IMR-90 (cell line): ENCODE measurements at places on chromosomes 3 and 15.

GRCh38 chr3:172218350-172219323 lies 179.3 kb downstream of the FNDC3B start:
- peak; percentile 29 for DNase-seq

DNA sequence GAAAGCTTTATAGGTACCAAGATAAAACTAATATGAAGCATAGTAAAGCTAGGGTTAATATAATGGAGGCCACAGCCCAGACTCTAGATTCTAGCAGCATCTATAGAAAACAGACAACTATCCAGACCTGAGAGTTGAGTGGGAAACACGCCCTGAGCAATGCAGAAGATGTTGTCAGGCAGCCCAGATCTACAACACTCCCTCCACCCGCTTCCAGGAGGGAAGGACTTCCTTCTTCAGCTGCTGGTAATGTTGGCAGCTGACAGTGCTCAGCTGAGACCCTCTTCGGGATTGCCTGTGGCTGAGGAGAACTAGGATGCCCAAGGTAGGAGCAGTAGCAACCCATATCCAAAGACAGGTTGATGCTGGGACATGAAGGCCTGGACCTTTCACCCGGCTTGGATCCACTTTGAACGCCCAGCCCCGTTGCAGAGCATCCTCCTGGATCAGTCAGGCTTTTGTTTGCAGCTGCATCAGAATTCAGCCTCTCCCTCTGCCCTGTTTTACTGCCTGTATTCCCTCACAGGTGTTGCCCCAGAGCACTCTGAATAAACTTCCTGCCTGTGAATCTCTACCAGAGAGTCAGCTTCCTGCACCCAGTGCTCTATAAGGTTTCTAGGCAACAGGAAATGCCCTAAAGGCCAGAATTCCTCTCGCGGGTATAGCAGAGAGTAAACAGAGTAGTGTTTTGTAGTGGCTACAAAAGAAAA lies 174.7 kb upstream of the IL12A start:
- DNase-seq: peak; percentile 42

DNA sequence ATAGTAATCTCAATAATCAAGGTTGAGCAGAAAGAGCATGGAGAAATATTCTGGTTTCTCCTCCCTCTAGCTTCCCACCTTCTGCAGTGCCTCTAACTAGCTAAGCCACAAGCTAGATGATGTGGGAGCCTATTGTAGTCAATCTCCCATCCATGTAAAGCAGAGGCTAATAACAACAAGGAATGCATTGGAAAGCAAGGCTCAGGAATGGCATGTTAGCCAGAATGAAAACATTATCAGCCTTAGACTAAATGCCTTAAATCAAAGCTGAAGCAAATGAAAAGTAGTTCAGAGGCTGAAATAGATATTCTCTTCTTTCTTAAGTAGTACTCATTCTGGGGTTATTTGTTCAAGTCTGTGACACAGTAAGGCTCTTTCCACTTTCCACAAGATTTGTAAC lies 350.3 kb upstream of the DPPA4 start:
- DNase-seq: no peak

DNA sequence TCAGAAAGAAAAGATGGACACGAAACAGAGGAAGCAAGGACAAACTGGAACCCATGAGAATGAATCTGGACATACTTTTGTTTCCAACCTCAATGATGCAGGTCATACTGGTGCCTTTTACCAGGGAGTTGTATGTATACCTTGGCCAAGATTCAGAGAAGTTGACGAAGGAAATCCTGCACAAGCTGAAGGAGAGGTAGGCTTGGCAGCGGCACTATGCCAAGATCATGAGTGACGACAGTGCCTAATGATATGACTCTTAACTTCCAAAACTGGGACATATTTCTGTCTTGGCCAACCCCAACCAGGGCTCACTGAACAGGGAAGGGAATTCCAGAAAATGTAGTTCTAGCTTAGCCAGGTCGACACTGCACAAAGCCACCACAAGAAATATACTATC lies 149.2 kb upstream of the SLCO3A1 start:
- DNase-seq: no peak

DNA sequence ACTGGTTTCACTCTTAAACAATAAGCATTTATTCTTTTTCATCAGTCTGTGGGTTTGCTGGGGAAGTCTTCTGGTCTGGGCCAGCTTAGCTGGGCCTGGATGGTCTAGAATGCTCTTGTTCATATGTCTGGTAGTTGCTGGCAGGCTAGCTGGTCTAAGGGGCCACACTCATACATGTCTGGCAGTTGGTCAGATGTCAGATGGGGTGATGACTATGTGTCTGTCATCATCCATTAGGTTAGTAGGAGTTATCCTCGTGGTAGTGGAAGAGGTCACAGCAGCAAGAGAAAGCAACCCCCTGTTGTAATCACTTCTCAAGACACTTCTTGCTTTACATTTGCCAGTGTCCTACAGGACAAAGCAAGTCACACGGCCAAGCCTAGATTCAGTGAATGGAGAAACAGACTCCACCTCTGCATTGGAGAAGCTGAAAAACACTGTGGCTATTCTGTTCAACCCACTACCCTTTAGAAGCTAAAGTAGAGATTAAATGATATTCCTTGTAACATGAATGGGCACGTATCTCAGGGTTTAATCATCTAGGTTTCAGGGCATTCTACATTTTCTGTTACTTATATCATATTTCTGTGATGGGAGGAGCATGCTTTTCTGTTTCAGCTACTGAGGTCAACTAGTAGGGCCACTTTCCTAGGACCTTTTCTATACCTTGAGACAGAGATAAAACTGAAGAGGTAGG lies 5.5 kb upstream of the ARID3B start:
- DNase-seq: peak; percentile 73

DNA sequence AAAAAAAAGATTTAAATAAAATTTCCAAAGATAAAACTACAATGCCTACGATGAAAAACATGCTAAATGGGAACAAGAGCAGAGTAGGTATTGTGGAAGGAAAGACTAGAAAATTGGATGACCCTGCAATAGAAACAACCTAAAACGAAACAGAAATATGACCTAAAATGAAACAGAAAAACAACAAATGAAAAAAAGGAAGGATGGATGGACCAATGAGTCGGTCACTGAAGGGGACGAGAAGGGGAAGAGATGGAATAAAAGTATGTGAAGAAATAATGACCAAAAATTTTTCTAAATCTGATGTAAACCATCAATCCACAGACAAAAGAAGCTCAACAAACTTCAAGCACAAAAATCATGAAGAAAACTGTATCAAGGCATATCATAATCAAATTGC lies 44.8 kb downstream of the TBC1D2B start:
- DNase-seq: no peak

DNA sequence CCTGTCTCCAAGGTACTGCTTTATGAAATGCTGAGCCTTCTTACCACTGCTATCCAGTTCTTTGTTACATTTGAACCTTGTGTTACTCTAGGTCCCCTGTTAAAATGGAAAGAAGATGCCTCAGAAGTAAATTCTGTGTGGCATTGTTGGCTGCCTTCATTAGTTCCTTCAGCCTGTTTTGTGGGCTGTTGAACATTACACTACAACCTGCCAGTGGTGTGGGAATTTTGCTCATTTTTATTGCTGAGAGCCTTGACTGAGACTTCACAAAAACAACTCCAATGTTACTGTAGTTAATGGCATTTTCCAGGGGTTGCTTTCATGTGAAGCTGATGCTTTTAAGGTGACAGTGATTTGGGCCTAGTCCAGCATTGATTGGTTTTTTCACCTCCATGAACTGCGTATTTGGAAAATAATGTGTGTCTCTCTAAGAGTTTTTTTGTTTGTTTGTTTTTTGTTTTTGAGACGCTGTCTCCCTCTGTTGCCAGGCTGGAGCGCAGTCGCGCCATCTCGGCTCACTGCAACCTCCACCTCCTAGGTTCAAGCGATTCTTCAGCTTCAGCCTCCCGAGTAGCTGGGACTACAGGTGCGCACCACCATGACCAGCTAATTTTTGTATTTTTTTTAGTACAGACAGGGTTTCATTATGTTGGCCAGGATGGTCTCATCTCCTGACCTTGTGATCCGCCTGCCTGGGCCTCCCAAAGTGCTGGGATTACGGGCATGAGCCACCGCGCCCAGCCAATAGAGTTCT lies 4.3 kb downstream of the MAPK6 start:
- no peak for DNase-seq

GRCh38 chr15:81633889-81634288 lies 259.9 kb upstream of the TMC3 start:
- no peak for DNase-seq

- DNase-seq: no peak
Observed at GRCh38 chr3:116640109-116640508, 69.5 kb upstream of the TUSC7 start.

DNA sequence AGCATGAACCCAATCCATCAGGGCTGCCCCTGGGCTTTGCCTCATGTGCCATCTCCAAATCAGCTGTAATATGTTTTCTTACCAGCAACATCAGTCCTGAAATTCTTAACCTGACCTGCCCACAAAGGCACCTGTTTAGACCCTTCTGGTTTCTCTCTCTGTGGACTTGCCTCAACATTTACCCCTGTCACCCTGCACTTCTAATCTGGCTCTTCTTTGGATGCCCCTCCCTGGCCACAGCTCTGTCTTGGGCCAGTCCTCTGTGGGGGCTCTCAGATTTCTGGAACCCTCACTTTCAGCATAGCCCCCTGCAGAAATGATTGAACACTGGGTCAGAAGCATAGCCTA lies 168.7 kb upstream of the STAC start:
- DNase-seq: no peak

- DNase-seq: peak; percentile 56
Observed at GRCh38 chr3:57557085-57557537, 1.0 kb downstream of the PDE12 start.

DNA sequence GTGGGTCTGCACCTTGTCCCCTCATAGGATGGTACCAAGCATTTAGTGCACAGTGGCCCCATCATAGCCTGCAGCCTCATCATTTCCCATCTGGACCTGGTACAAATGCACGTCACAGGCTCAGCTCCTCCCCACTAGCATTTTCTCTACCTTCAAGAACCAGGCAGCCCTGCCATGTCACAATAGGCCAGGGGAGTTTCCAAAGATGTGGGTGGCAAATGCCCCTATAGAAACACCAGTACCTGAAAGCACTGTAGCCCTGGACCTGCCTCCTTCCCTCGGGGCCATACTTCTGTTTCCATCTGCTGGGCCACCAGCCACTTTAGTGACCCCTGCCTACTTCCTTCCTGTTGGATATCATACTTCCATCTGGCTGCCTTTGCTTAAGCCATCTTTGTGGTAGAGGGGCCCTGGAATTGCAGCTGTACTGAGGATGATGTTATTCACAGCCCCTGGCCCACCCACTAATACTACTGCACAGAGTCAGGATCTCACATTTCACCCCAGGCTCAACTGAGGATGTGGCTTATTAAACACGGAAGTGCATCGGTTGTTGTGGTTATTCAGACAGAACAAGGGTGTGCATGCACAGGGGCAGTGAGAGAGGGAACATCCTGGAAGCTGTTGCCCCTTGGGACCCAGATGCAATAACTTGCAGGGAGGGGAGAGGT lies 3.8 kb downstream of the TCTA start:
- no peak for DNase-seq

- DNase-seq: peak; percentile 76
Observed at GRCh38 chr3:133488785-133489367, 84.6 kb upstream of the CDV3 start.

DNA sequence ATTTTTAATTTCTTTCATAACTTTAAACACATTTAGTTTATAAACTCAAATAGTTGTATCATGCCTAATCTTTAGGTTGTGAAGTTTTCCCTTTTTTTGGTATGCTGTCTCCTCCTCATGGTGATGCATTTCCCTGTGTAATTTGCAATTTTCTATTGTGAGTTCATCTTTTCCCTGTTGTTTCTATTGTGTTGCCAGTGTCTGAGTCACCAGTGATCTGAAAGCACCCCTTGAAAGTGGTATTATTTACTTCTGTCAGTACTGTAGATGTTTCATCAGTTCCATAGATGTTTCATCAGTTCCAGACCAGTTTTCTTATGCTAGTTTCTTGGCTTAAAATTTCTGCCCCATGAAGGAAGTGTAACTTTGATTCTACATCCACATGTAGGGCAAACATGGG lies 80.6 kb downstream of the OXSM start:
- DNase-seq: peak; percentile 34

DNA sequence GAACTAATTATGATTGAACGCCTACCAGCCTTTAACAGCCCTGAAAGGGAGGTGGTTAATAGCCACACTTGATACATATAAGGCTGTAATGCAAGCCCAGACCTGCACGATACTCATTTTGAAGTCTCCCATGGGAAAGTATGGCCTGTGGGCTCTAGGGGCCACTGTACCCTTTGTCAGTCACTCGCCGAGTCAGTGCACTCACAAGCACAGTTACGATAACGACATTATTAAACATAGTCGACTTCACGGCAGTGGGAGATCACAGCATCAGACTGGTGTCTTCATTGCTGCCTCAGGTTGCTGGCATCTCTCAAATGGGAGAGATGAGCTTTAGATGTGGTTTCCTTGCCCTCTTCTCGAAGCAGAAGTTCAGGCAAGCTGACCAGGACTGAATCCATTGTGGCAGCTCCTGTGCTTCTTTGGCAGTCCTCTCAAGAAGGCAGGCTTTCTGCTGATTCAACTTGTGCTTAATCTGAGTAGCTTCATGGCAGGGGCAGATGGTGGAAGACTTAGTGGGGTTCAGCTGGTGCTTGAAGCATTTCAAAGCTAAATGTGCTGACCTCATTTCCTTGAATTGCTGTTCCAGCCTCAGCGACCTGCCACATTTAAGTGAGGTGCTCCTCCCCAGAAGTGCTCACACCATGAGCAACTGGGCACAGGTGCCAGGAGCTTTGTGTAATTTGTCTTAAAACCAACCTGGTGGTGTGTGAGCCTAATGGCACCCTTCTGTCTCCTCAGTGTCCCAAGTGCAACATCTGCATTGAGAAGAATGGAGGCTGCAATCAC lies 15.8 kb upstream of the P4HTM start:
- no peak for DNase-seq

GRCh38 chr3:95629802-95630201 lies 1184.6 kb upstream of the EPHA6 start:
- no peak for DNase-seq

DNA sequence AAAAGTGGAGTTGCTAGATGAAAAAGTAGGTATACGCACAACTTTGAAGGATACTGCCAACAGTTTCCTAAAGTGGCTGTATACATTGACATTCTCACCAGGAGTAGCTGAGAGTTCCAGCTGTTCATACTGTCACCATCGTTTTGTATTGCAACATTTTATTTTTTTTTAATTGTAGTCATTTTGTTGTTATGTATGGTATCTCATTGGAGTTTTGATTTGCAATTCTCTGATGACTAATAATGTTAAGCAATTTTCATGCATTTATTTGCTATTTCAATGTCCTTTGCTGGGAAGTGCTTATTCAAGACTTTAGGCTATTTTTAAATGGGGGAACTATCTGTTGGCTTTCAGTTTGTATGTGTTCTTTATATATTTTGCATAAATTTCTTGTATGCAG lies 185.1 kb upstream of the TGFBR2 start:
- DNase-seq: peak; percentile 84

- DNase-seq: no peak
Observed at GRCh38 chr3:18338827-18339514, 86.2 kb downstream of the SATB1 start.

GRCh38 chr3:169661361-169662131 lies 2.0 kb downstream of the MECOM start:
- DNase-seq: peak; percentile 36

DNA sequence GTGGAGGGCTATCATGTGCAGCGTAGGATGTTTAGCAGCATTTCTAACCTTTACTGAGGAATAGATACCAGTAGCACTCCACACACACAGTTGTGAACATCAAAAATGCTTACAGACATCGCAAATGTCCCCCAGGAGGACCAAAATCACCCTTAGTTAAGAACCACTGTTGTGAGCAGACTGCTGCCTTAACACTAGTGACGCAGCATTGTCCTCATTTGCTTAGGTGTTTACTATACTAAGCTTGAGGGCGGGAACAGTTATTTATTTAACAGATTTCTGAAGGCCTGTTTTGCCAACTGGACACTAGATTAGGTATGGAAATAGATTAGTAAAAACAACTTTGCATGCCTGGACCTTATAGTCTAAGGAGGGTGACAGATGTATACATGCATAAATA lies 2.3 kb downstream of the PPP2R3A start:
- DNase-seq: no peak
